CD4-positive, alpha-beta T cell treated with Interleukin-17A for 1 hour (primary cell): ENCODE measurements at places on chromosomes 16 and 17.

- DNase-seq, result no peak
These were observed 13.6 kb upstream of the RASD1 start for GRCh38 chr17:17509601-17510425.

DNA sequence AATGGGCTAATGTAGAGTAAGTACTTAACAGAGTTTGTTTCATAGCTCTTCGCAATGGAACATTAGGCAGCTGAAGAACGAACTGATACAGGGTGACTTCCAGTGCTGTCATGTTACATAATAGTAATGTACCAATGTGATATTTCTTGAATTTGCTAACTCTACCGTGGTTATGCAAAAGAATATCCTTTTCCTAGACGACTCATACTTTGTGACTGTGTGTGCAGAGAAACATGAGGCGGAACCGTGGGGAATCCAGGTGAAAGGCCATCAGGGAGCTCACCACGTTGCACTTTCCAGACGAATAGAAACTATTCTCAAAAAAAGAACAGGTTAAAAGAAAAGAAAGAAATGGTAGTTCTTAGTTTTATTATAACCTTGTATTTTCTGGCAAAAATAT lies 13.2 kb downstream of the NOB1 start:
- DNase-seq, result no peak

DNA sequence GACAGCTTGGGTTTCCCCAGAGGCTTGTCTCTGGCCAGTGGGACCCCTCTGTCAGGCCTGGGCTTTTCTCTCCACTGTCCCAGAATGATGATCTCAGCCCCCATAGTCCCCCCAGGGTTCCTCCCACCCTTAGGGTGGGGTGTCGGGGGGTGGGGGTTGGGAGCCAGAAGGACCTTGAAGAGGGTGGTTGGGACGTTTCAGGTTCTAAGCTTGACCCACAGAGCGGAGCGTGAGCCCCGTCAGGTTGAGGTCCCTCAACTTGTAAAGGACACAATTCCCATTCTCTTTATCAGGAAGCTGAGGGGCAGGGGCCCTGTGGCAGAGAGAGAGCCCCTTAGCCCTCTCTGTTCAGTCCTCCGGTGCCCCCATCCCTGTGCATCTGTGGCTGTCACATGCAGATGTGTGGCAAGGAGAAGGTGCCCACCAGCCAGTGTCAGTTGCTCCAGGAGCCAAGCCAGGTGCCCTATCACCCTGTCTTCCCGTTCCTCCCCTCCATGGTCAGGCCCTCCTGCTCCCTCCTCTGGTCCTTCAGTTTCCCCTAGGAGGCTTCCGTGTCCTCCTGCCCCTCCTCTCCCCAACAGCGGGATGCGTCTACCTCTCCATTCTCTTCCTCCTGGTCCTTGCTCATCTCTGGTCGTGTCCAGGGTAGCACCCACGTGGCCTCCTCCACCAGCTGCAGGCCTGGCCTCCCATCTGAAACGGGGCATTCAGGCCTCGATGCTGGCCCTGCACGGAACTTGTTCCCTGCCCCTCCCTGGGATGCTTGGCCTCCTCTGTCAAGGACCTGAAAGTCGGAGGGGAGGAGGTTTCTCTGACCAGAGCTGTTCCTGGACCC lies 1.5 kb upstream of the NTN3 start:
- DNase-seq, result no peak

DNA sequence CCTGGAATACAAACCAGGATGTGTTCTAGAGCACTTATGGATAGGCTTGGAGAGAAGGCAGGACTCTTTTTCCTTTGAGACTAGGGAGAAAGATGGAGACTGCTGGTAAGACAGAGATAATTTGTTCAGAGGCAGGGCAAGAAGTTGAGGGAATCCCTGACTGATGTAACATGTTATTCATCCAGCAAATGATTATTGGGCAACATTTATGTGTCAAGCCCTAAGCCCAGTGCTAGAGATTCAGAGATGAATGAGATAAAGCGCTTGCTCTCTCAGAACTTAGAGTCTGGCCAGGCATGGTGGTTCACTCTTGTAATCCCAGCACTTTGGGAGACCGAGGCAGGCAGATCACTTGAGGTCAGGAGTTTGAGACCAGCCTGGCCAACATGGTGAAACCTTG lies 47.8 kb upstream of the NUFIP2 start:
- DNase-seq, result no peak

- no peak for DNase-seq
These were observed 30.5 kb downstream of the TANGO6 start for GRCh38 chr16:68873635-68874471.

DNA sequence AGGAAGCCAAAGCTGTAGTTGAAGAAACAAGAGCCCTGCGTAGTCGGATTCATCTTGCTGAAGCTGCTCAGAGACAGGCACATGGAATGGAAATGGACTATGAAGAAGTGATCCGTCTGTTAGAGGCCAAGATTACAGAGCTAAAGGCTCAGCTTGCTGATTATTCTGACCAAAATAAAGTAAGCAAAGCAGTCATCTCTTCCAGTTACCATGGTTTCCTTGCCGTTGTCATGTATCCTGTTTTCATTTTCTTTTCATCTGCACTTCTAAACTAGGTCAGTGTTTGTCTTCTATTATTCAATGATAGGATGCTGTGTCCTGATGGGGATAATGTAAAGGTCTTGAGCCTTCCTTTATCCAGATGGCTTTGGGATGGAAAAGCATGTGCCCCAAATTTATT lies 104.3 kb downstream of the STXBP4 start:
- peak; percentile 75 for DNase-seq

DNA sequence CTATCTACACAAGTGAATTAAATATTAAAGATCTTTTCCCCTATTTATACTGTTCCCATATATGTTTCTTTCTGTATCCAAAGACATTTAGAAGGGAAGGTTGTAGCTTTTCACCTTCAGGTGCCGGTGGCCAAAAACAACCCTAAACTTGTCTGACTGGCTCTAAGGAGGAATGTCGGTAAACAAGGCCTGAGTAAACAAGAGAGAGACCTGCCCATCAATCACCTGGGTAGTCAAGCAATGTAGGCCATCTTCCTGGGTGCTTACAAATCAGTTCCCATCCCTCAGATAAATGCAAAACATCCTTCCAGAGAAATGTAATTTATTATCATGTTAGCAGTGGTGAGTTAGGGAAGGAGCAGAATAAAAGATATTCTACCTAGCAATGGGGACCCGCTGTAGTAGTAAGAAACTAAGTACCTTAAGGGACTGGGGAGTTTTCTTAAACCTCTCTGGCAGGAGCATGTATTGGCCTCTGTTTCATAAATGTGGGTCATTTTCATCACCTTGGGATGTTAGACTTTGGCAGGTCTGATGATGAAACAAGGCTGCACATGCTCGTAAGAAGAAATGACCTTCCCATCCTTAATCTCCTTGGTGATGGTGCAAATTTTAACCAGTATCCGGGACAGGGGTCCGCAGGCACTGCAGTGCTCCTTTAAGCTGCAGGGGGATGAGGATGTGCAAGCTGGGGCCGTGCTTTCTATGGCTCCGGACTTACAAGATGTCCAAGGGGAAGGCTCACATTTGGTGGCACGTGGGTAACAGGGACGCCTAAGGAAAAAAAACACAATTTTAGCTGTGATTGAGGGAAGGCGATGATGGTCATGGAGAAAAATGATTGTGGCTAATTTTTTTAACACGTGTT lies 8.4 kb downstream of the KRT39 start:
- no peak for DNase-seq

DNA sequence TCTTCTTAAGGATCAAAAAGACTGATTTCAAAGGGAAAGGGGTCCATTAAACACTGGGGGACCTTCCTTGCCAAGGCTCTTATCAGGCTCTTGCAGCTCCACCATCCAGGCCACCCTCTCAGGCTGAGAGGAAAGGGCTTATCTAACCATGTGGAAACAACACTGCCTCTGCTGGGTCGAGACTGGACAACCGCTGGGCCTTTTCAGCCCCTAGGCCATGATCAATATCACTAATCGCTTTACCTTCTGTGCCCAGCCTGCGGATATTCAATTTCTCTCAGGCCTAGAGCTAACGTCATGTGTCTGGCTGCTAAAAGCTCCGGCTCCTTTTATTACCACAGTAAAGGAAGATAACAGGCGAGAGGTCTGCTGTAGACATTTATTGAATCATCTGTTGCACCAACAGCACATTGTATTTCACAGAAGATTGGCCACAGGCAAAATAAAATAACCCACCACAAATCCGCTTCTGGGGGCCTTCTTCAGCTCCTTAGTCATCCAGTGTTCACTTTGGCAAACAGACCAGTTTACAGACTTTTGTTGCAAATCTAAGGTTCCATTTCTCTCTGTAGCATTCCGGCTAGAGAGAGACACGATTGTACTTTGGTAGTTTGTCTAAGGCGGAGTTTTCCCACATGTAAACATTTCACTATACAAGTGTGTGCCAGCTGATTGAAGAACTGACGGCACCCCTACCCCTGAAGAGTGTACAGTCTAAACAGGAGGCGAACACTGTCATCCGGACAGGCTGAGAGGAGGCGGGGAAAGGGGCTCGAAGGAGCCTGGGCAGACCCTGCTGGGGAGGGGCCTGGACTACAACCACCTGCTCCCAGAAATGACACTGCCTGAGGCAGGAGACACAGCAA lies 13.9 kb downstream of the CYB561 start:
- DNase-seq, result no peak

DNA sequence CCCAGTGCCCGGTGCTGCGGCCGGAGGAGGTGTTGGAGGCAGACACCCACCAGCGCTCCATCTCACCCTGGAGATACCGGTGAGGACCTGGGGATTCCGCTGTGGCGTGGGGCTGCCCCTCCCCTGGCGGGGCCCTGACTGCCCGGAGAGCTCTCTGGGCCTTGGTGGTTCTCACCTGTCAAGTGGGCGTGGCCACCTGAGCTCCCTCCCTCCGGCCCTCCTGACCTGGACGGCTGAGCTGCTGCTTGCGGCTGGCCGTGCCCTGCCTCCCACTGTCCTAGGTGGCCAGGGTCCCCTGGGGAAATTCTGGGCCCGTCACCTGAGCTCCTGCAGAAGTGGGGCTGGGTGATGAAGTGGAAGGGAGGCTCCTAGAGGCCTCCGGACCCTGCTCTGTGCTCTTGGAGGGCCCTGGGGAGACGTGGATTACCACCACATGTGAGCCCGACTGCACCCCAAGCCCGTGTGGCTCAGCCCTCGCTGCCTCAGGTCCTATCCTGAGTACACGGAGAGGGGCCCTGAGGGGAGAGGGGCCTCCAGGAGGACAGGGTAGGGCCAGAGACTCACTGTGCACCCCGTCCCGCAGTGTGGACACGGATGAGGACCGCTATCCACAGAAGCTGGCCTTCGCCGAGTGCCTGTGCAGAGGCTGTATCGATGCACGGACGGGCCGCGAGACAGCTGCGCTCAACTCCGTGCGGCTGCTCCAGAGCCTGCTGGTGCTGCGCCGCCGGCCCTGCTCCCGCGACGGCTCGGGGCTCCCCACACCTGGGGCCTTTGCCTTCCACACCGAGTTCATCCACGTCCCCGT lies 1.1 kb downstream of the IL17C start:
- DNase-seq, result no peak

GRCh38 chr17:44768505-44769142 lies 9.8 kb downstream of the ADAM11 start:
- no peak for DNase-seq

- no peak for DNase-seq
These were observed 94.4 kb downstream of the CLEC16A start for GRCh38 chr16:11038777-11039176.

DNA sequence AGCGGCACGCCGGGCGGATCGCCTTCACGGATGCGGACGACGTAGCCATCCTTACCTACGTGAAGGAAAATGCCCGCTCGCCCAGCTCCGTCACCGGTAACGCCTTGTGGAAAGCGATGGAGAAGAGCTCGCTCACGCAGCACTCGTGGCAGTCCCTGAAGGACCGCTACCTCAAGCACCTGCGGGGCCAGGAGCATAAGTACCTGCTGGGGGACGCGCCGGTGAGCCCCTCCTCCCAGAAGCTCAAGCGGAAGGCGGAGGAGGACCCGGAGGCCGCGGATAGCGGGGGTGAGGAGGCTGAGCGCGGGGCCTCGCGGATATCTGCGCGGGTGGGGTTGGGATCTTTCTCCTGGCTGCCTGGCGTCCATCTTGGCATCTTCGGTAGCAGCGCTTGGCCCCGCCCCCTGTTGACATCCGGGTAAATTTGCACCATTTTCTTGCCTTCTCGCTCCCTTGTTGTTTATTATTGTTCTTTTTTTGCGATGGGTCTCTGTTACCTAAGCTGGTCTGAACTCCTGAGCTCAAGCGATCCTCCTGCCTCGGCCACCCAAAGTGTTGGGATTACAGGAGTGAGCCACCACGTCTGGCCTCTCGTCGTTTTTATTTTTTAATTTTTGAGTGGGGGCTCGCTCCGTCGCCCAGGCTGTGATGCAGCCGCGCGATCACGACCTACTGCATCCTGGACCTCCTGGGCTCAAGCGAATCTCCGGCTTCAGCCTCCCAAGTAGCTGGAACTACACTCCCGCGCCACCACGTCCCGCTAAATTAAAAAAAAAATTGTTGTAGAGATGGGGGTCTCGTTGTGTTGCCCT lies 898 bp downstream of the TERF2IP start:
- DNase-seq, result peak; percentile 88

GRCh38 chr16:88195911-88196465 lies 186.8 kb upstream of the ZNF469 start:
- DNase-seq, result no peak

DNA sequence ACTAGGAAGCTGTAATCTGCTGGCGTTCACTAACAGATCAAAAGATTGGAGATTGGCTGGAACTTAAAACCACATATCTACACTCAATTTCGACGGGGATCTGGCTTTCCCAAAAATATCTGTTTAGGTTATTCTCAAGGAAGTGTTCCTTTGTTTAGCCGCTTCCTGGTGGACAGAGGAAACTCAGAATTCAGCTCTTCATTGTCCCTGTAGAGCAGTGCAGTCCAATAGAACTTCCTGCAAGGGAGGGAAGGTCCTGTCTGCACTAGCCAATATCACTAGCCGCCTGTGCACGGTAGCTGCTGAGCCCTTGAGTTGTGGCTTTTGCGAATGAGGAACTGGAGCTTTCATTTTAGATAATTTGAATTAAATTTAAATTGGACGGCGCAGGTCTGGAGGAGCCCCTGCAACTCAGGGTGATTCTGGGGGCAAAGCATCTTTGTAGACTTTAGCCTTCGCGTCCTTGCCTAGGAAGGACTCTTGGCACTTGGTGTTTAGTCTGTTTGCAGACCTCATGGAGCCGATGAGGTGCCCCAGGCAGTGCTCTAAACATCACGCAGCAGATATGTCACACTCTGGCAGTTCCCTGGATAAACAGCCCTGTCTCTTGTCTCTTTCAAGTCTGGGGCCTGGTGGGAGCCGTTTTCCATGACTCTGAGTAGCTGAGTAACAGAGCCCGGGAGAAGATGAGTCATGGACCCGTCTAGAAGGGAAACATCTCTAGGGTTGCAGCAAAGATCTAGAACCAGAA lies 122.2 kb downstream of the CCDC182 start:
- no peak for DNase-seq

GRCh38 chr17:57516290-57517230 lies 228.5 kb downstream of the CCDC182 start:
- DNase-seq, result no peak

DNA sequence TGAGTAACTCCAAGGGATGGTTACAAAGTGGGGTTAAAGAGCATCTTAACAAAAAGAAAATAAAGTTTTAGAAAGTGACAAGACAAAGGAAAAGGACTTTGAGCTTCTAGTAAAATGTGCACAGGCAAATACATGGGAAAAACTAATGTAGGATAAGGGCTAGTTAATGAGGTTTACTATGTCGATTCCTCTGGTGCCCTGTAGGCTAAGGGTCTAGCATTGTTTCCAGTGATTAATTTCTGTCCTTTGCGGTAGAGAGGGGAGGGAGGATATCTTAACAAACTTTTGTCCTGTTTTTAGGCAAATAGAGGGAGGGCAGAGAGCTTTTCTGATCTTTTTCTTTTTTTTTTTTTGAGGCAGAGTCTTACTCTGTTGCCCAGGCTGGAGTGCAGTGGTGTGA lies 96.6 kb upstream of the SIAH1 start:
- no peak for DNase-seq

- no peak for DNase-seq
These were observed 468.0 kb upstream of the RBFOX1 start for GRCh38 chr16:6864671-6865070.
